Stimulated activated CD8-positive, alpha-beta memory T cell treated with anti-CD3 and anti-CD28 coated beads, Interleukin-7, amount 100 ng/mL, for 1 hour (primary cell): ENCODE measurements at places on chromosomes 5 and 9.

DNA sequence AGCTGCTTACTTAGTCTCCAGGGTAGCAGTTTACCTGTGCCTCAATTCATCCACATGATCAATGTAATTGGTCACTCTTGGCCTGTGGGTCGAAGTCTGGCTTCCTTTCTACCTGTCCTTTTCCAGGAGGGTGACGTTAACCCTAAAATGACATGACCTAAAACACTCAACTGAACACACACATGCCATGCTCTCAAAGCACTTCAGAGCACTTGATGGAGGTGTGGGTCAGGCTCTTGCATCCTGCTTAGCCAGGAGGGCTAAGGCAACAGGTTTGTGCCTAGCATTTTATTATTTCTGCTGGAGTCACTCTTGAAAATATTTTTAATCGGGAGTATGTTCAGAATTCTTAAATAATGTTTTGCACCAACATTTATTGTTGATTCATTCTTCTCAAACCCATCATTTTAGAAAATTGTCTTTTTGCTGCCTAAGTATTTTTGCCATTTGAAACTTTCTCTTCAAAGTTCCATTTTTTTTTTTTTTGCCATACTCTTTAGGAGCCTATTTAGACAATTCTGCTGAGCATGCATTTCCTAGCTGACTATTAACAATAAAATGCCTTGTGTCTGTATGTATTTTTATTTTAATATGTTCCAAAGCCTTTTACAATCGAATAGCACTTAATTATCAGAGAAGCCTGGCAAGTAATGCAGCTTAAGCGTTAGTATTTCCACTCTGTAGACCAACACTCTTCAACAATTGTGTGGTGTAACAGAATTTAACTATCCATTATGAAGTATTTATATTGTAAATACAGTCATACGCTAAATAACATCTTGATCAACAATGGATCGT, 59.1 kb downstream of the ATP10B start:
- DNase-seq = no peak

DNA sequence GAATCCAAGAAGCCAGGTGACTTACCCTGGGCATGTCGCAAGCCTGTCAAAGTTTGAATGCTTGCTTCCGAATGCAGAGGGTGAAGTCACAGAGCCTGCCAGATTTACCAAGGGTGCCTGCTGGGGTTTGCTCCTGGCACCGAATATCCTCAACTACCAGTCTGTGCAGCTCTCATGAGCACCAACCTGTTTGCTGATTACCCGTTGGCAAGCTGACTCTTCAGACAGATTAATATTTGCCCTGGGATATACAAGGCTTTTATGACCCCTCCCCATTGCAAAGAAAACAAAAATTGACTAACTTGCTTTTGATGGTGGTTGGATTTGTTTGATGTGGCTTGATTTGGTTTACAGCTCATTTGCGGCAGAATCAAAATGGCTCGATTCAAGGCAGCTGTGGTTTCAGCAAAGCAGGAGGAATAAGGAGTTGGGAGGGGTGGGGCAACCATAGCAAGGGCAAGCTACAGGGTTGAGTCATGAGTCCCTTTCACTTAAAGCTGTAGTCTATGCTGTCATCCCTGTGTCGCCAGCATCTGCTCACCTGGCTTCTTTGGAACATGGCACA, 82.3 kb upstream of the AGXT2 start:
- peak; percentile 4 for DNase-seq

GRCh38 chr9:99818500-99818899, 3.2 kb upstream of the NR4A3 start:
- DNase-seq = no peak

DNA sequence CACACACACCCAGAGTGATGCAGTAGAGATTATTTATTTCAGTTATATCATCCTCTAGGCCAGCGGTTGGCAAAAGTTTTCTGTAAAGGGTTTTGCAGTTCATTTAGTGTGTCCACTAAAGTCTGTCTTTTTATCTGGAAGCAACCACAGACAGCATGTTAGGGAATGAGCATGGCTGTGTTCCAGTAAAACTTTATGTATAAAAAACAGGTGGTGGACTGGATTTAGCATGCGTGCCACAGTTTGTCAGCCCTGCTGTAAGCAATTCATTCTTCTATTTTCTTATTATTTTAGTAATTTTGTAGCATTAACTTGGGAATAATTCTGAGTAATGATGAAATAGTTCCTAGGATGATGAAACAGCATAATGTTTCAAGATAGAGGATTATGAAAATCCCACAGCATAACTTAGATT, 51.7 kb downstream of the CCNH start:
- no peak for DNase-seq

DNA sequence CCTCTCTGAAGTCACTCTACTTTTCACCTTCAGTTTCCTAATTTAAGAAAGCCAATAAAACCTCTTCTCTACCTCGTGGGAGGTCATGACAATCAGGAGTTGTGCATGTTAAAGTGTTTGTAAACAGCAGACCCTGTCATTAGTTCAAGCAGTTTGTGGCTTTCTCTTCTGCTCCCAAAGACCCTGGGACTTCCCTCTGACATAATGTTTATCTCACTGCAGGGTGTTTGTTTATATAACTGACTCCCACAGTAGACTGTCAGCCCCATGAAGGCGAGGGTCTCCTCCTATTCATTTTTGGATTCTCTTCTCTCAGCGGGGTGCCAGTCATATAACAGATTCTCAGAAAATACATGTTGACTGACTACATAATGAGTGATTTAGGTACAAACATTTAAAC, 360.0 kb upstream of the ZNF462 start:
- no peak for DNase-seq
